Neural crest cell (in vitro differentiated cells): ENCODE measurements at places on chromosomes 12 and 14. TPM values are rescaled to one million over a fixed set of nuclear protein-coding genes. Genes with fewer than 3 reads are reported as not detected.

SETD1B gene
- 25.6 and 25.9 TPM in 2 replicates for total RNA-seq

BRMS1L gene
- 12.4 and 14.5 TPM in 2 replicates for total RNA-seq

KERA gene
- total RNA-seq: not detected in 2 replicates

ACOT4 gene
- total RNA-seq: 0.98 TPM in 2 replicates

B3GNT4 gene
- total RNA-seq: 0.19 and 0.41 TPM in 2 replicates

LAG3 gene
- total RNA-seq: 4.7 and 4.9 TPM in 2 replicates

NTN4 gene
- total RNA-seq: 5.7 and 6.0 TPM in 2 replicates

SMOC1 gene
- total RNA-seq: 189 and 203 TPM in 2 replicates

ZNF84 gene
- total RNA-seq: 59.7 and 63.4 TPM in 2 replicates

GRCh38 chr12:48803675-48804074 lies 14.6 kb upstream of the CACNB3 start:
- no peak for DNase-seq

DNA sequence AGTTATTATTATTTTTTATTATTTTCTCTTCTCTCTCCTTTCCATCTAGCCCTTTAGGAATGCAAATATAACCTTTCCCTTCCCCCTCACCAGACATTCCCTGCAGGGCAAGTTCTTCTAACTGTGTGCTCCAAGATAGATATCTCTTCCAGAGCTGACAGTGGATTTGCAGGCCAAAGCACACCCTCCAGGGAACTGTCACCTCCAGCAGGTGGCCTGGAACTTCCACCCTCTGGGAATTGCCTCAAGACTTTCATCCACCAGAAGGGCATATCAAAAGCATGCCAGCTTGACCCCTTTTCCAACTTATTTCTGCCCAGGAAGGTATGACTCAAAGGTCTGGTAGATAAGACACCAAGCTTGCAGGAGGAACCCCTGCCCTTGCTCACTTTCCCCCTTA lies 13.6 kb upstream of the KCNA5 start:
- DNase-seq: no peak

- no peak for DNase-seq
Observed at GRCh38 chr14:56754921-56755320, 55.4 kb downstream of the OTX2 start.

DNA sequence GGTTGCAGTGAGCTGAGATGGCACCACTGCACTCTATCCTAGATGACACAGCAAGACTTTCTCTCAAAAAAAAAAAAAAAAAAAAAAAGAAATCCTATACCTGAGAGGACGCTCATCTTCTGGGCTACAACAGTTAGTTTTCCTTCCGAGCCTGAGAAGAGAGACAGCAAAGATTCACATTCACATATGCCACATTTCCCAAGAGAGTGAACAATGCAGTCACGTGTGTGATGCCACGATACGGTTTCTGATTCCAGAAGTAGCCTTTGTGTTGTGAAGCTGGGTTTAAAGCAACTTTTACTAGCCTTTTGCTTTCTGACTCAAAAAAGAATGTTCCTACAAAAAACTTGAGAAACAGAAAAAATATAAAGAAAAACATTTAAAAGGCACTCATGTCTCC lies 19.5 kb downstream of the GCN1 start:
- DNase-seq: no peak

- DNase-seq: no peak
Observed at GRCh38 chr14:34380471-34380845, 81.6 kb downstream of the SPTSSA start.

DNA sequence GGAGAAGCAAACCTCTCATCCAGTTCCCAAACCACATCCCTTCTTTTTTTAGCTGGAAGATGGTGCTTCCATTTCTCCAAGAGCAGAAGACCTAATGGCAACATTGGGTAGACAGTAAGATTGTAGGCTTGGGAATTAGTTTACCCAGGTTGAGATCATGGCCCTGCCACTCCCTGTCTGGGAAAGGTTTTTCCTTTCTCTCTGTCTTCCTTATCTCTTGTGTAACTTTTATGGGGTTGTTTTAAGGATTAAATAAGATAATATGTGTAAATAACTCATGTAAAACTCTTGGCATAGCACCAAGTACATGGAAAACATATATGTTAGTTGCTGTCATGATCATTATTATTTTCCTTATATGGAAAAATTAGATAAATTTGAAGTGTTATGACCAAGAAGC lies 23.2 kb upstream of the PSMA6 start:
- DNase-seq: no peak

DNA sequence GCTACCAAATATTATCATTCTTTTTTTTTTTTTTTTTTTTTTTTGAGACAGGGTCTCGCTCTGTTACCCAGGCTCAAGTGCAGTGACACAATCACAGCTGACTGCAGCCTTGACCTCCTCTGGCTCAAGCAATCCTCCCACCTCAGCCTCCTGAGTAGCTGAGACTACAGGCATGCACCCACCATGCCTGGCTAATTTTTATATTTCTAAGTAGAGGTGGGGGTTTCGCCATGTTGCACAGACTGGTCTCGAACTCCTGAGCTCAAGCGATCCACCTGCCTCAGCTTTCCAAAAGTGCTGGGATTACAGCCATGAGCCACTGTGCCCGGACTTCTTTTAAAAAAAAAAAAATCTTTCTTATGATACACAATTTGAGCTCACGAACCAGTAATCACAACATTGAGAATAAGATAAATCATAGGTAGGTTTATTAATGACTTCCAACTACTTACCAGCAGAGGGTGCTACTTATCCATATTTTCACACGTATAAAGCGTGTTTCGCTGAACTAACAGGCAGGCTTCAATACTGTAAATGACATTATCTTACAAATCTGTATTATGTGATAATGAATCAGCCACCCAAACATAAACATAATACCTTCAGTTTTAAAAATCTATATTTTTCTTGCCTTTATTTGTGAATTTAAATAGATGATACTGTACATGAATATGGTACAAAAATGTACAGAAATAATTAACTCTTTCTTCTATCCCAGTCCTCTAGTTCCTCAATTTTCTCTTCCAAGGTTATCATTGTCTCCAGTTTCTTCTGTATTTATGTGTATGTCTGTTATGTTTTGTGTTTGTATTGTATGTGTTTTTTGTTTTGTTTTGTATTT lies 42.5 kb upstream of the BCAT1 start:
- DNase-seq: no peak

DNA sequence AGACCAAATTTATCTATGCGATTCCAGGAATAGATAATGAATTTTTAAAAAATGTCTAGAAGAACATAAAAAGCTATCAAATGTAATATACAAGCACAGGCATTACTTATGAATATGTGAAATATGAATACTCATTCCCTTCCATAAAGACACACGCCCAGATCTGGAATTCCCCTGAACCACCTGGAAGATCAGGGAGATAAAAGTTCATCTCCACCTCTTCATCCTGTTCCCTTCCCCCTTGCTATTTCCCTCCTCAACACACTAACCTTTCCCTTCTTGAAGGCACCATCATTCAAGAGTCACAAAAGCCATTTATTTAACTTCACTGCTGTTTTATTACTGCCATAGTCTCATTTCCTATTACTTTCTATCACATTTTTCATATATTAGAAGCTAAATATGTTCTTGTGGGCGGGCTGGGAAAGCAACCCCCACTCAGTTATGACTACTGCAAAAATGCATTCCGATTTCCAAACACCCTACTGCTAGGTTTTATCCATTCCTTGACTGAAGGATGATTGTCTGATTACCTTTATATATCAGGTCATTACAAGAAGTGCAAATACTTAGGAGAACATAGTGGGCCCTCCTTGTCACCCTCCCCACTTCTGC lies 16.1 kb downstream of the FGD6 start:
- no peak for DNase-seq

- no peak for DNase-seq
Observed at GRCh38 chr14:65228956-65229747, 126.8 kb upstream of the MAX start.

GRCh38 chr12:7099290-7099996 lies 7.2 kb upstream of the C1R start:
- DNase-seq: no peak

GRCh38 chr14:56040121-56040520 lies 78.1 kb upstream of the PELI2 start:
- DNase-seq: no peak

- no peak for DNase-seq
Observed at GRCh38 chr14:48417715-48418500, 742.5 kb upstream of the MDGA2 start.

DNA sequence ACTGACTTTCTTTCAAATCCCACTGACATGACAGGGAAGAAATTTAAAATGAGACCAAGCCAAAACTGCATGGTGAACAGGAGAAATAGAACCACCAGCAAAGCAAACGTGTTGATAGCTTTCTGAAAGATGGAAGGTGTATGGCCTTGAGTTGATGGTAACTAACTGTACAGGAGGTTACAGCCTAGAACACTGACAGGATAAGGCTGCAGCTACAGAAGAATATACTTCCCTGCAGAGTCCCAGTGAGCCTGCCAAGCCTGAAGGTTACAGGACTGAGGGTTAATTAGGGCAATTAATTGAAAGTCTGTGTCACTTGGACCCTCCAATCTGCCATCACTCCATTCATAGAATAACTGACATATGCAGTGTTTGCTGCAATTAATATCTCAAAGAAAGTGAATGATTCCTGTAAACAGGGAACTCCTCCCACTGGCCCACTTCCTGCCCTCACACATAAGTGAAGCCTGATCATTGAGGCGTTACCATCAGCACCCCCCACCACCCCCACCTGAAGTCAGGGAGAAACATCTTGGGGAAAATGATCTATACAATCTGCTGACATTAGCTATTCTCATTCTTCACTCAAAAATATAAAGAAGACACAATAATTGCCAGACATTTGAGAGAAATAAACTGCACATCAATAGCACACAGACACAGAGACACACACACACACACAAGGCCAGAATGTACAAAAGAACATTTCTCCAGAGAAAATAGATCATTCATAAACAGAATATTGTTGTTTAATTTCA lies 73.4 kb downstream of the GTF2A1 start:
- no peak for DNase-seq

- DNase-seq: no peak
Observed at GRCh38 chr14:92632546-92633273, 115.7 kb downstream of the LGMN start.

GRCh38 chr12:11592484-11592883 lies 57.0 kb upstream of the ETV6 start:
- no peak for DNase-seq

DNA sequence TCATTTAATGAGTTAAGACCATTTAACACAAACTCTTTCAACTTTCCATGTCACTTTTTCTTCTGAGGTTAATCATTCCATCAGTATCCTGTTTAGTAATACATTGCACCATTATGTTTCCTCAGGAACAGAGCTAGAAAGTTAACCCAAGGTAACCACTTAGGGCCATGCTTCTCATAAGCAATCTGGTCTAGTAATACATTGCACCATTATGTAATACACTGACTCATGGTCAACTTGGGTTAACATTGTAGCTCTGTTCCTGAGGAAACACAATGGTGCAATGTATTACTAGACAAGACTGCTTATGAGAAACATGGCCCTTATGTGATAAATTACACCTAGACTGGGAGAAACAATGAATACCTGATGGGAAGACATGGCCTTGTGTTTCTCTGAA lies 21.7 kb downstream of the ERH start:
- no peak for DNase-seq

DNA sequence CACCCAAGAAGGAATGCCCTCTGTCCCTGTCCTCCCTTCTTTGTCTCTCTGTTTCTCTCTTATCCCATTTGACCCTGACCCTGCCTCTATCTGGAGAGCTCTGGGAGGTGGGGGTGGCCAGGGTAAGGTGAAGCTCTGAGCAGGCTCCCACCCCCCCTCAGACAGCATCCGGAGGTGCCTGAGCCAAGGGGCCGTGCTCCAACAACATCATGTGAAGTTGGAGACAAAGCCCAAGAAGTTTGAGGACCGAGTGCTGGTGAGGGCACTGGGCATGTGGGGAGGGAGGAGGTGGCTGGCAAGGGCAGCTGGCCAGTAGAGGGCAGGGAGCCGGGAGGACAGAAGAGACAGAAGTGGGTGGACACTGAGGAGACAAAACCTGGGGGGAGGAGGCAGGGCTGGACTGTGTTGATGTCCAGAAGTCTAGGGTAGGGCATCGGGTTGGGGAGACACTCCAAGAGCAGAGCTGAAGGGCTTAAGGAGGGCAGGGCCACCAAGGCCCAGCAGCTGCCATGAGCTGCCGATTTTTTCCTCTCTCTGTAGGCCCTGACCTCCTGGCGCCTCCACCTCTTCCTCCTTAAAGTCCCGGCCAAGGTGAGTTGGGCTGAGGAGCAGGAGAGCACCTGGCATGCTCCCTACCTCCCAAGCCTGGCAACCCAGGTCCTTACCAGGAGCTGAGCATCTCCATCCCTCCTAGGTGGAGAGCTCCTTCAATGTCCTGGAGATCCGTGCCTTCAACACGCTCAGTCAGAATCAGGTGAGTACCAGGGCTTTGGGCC lies 1.9 kb downstream of the CARMIL3 start:
- DNase-seq: no peak

GRCh38 chr12:3233797-3234196 lies 156.6 kb downstream of the TSPAN9 start:
- no peak for DNase-seq

- DNase-seq: no peak
Observed at GRCh38 chr12:53062011-53062961, 12.4 kb downstream of the TNS2 start.
